Osteocyte (in vitro differentiated cells): ENCODE measurements at places on chromosomes 7 and 10. TPM values are rescaled to one million over a fixed set of nuclear protein-coding genes. Genes with fewer than 3 reads are reported as not detected.

The ZNF438 gene
- 4.8 and 6.7 TPM in 2 replicates for total RNA-seq

The HYAL4 gene
- not detected in 2 replicates for total RNA-seq

The GDF10 gene
- not detected in 2 replicates for total RNA-seq

The ACTR3C gene
- total RNA-seq = not detected in 2 replicates

The ZNF775 gene
- 5.9 and 8.0 TPM in 2 replicates for total RNA-seq

The SPDYE6 gene
- total RNA-seq = not detected in 2 replicates

The OIT3 gene
- total RNA-seq = 0.19 and 0.21 TPM in 2 replicates

DNA sequence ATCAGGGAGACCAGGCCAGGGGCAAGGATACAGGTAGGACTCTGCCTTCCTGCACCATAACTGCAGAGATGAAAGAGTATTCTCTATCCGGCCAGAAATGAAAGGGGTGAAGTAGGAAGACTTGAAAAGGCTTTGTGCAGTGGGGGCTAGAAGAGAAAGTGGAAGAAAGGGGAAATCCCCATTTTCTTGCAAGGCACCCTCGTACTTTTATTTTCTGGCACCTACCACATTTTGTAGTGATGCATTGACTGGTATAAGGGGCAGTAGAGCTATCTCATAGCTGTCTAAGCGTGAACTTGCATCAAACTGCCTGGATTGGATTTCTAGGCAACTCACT lies 752 bp upstream of the CAMK2G start:
- H3K4me1 ChIP-seq = peaks cover 52% of the 10 kb centered on the region
- no peak overlapping the region for H3K27ac ChIP-seq
- H3K27me3 ChIP-seq = no peaks in the 10 kb centered on the region
- H3K36me3 ChIP-seq = peaks cover 10% of the 10 kb centered on the region
- H3K4me3 ChIP-seq = peak overlapping the region; percentile 68

- no peak overlapping the region for H3K27ac ChIP-seq
- H3K36me3 ChIP-seq = peaks cover 4% of the 10 kb centered on the region
- H3K4me1 ChIP-seq = peaks cover 12% of the 10 kb centered on the region
Measured at GRCh38 chr7:128075242-128076095, 44.2 kb upstream of the LRRC4 start.

DNA sequence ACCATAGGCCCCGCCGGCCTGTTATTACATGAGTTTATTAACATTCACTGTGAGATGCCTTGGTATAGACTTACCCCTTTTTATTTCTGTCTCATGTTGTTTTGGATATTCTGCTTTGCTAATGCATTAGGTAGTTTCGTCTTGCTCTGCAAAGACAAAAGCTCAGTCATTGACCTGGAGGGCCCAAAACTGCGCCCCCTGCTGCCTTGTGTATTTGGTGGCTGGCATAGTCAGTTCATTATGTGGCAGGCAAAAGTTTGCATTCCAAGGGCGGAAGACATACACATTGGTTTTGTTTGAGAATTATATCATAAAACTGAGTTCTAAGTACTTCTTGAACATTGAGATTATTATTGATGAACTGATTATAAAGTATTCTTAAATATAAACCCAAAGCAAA lies 372.5 kb downstream of the SDK1 start:
- no peak for DNase-seq
- no peaks in the 10 kb centered on the region for H3K27me3 ChIP-seq
- no peak overlapping the region for H3K4me3 ChIP-seq
- H3K27ac ChIP-seq = no peak overlapping the region
- no peaks in the 10 kb centered on the region for H3K4me1 ChIP-seq

GRCh38 chr10:50593523-50594376 lies 30.0 kb downstream of the SGMS1 start:
- H3K36me3 ChIP-seq = peaks cover 6% of the 10 kb centered on the region
- H3K27ac ChIP-seq = peak overlapping the region; percentile 78
- H3K4me3 ChIP-seq = no peak overlapping the region
- DNase-seq = no peak
- H3K4me1 ChIP-seq = peaks cover 14% of the 10 kb centered on the region

DNA sequence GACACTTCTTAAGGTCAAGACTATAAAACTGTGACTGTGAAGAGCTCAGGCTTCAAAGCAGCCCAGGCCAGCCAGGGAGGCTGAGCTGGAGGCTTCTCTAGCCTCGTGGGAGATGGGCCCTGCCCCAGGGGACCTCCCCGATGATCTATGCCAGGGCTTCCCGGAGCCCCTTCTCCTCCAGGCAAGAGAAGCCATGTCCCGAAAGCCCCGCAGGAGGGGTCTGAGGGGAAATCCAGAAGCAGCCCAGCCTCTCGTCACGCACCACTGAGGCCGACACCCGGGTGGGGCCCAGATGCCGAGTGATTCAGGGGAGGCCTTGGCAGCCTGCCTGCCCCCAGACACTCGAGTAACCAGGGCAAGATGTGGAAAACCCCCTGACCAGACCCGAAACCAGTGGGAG lies 63.7 kb downstream of the PROSER2 start:
- no peaks in the 10 kb centered on the region for H3K36me3 ChIP-seq
- no peak overlapping the region for H3K4me3 ChIP-seq
- no peak for DNase-seq
- peaks cover 5% of the 10 kb centered on the region for H3K4me1 ChIP-seq

- H3K27ac ChIP-seq = no peak overlapping the region
- no peaks in the 10 kb centered on the region for H3K36me3 ChIP-seq
- DNase-seq = no peak
- no peaks in the 10 kb centered on the region for H3K27me3 ChIP-seq
- no peak overlapping the region for H3K4me3 ChIP-seq
Measured at GRCh38 chr10:128054163-128054970, 71.9 kb downstream of the MKI67 start.

- H3K4me1 ChIP-seq = no peaks in the 10 kb centered on the region
- DNase-seq = no peak
- no peak overlapping the region for H3K4me3 ChIP-seq
- H3K27me3 ChIP-seq = peaks cover 5% of the 10 kb centered on the region
- no peak overlapping the region for H3K27ac ChIP-seq
Measured at GRCh38 chr10:11120711-11121110, 103.0 kb downstream of the CELF2 start.

GRCh38 chr7:96308253-96308949 lies 13.5 kb downstream of the SLC25A13 start:
- no peaks in the 10 kb centered on the region for H3K27me3 ChIP-seq
- H3K4me1 ChIP-seq = peaks cover 17% of the 10 kb centered on the region
- H3K36me3 ChIP-seq = peaks cover 8% of the 10 kb centered on the region
- no peak overlapping the region for H3K4me3 ChIP-seq

DNA sequence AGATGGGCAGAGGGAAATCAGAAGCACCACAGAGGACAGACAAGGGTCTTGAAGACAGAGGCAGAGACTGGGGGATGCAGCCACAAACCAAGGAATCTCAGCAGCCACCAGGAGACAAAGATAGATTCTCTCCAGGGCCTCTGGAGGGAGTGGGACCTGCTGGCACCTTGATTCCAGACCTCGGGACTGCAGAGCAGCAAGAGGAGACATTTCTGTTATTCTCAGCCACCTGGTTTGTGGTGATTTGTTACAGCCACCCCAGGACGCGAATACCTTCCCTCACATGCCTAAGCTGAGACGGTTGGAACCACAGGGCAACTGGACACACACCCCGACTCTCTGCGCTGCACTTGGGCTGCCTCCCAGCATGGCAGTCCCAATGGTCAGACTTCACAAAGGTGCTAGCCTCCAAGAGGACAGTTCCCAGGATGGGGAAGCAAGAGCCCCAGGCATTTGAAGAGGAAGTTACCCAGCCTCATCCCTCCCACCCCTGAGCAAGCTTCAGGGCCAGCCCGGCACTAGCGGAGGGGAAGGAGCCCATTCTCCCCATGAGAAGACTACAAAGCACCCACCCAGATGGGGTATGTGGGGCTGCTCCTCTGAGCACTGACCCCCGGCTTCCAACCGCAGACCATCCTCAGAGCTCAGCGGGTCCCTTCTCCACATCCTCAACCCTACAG lies 104.6 kb upstream of the INSIG1 start:
- H3K27ac ChIP-seq = no peak overlapping the region
- no peak for DNase-seq
- peaks cover 21% of the 10 kb centered on the region for H3K27me3 ChIP-seq
- peaks cover 4% of the 10 kb centered on the region for H3K4me1 ChIP-seq
- H3K36me3 ChIP-seq = no peaks in the 10 kb centered on the region
- no peak overlapping the region for H3K4me3 ChIP-seq

DNA sequence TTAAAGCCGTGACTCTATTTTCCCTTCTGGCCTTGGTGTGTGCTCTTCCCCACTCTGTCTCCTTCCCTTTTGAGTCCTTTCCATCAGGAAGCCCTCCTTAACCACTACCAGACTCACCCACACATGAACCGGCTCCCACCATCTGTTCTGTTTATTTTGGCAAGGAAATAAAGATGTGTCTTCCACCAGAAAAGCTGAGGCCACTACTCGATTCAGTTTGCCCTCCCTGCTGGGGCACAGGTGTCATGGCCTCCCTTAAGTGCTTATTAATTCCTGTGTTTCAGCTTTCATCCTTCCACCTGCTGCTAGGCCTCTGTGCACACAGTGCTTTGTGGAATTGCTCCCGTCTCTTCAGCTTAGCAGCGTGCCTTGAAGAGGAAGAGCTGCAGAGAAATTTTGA lies 16.7 kb downstream of the POR start:
- H3K27ac ChIP-seq = no peak overlapping the region
- H3K4me3 ChIP-seq = no peak overlapping the region
- peaks cover 14% of the 10 kb centered on the region for H3K4me1 ChIP-seq
- peaks cover 10% of the 10 kb centered on the region for H3K36me3 ChIP-seq

DNA sequence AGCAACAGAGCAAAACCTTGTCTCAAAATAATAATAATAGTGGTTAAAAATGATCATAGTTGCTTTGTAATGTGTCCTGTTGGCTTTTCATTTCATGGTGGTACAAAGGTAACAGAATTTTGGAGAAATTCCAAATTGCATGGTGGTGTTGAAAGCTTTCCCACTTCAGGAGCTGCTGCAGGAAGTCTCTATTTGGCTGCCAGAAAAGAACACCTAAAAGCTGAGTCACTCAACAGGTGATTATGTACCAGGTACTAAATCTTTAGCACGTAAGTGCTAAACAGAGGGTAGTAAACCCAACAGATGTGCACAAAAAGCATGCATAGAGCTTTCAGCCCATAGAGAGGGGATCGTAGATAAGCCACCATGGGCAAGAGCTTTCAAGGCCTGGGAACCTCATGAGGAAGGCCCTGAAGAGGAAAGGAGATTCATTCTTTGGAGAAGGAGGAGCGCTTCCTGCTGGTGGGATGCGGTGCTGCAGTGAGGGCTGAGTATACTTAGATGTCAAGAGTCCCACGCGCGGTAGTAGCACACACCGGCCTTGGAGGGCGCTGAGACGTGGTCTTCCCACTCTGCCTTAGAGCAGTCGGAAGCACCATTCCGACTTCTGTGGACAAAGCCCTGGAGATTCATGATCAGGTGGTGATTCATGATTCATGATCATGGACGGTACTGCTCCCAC lies 118.7 kb downstream of the RALA start:
- H3K27me3 ChIP-seq = no peaks in the 10 kb centered on the region
- peaks cover 6% of the 10 kb centered on the region for H3K36me3 ChIP-seq
- no peak overlapping the region for H3K4me3 ChIP-seq
- H3K27ac ChIP-seq = no peak overlapping the region
